ENCODE measurements at places on chromosomes 11 and 22.
A peak's percentile ranks its signal among the peaks of the same experiment; 100 is the strongest.

- no peak for DNase-seq
These were observed 921.7 kb upstream of the RAG2 start for GRCh38 chr11:37519781-37520180.

- no peak for DNase-seq
These were observed 349.3 kb upstream of the B3GAT1 start for GRCh38 chr11:134761386-134761785.

GRCh38 chr11:18280438-18281045, 14.5 kb downstream of the SAA1 start:
- no peak for DNase-seq

- DNase-seq: no peak
These were observed 600.1 kb downstream of the INSC start for GRCh38 chr11:15714641-15715399.

GRCh38 chr11:73217131-73217809, 811 bp upstream of the P2RY2 start:
- DNase-seq: no peak

DNA sequence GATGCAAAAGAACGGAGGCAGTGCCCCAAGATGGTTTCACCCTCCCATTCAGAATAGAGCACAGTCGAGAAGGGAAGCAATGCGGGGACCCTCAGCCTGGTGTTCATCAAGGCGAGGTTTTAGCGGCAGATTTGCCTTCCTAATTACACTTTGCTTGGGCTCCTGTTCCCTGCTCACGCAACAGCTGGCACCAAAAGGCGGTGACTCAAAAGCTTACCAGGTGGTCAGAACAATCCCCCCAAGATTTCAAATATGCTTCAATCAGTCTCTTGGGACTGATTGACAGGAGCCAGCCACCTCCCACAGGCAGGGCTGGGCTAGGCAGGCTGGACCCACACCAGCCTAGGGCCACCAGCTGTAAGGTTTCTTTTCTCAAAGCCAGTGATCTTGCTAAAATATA, 14.2 kb downstream of the IGSF9B start:
- DNase-seq: no peak

- DNase-seq: no peak
These were observed 116.4 kb downstream of the FAR1 start for GRCh38 chr11:13784855-13785254.

- DNase-seq: no peak
These were observed at the start of gene CHST1 for GRCh38 chr11:45665206-45665932. Gene CHST1 (minus strand): TSS chr11:45665622. CDS start chr11:45650923, 14,699 bp downstream.

DNA sequence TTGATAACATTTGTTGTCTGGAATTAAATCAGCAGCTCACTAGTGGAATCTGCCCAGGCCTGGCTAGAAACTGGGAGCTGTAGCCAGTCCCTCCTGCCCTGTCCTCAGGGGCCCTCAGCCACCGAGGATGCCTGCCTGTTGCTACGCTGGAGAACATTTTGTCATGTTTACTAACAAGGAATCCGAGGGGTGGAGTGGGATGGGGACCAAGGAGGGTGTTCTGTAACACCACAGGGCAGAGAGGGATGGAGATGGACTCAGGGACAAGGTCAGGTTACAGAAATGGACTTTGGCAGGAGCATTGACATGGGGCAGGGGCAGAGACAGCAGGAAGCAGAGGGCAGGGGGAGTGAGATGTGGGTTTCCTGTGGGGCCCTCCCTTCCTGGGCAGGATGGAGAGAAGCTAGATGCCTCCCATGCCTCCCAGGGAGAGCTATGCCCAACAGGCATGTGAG, 45.8 kb upstream of the AMPD3 start:
- DNase-seq: no peak

DNA sequence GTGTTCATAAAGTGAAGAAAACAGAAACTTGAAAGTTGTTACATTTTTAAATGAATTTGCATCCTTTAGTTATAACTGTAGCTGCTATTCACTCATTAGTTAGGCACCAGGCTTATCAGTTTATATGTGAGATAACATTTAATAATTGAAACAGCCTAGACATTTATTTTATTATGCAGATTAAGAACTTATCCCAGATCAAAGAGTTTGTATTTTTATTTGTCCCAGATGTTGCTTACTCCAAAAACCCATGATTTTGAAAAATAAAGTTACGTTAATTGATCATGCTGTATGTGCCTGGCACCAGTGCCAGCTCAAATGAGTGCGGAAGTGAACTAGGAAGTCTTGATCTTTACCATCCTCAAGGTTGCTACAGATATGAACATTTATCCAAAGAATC, 172.7 kb upstream of the CARD18 start:
- DNase-seq: no peak

- no peak for DNase-seq
These were observed 56.1 kb upstream of the FADD start for GRCh38 chr11:70146895-70147520.

GRCh38 chr22:27193636-27194035, 536.2 kb downstream of the MIAT start:
- DNase-seq: no peak

- DNase-seq: no peak
These were observed 31.0 kb downstream of the IGHMBP2 start for GRCh38 chr11:68934666-68935065.

GRCh38 chr11:21543901-21544300, 649.0 kb upstream of the ANO5 start:
- DNase-seq: no peak

DNA sequence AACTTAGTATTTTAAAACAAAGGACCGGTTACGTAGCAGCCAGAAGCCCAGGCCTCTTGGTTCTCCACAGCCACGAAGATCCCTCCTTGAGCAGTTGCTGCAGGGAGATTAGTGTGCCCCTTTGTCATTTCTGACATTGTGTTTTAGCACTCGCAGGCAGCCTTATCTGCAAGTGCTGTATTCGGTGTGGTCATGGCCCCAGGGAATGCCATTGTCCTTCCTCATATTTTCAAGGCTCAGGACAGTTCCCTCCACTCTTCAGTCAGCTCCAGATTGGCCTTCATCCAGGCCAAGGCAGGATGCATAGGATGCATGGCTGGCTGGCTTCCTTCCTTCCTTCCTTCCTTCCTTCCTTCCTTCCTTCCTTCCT, 88.5 kb downstream of the ZBTB16 start:
- DNase-seq: no peak

- no peak for DNase-seq
These were observed 57.8 kb upstream of the FIBIN start for GRCh38 chr11:26936109-26936508.

DNA sequence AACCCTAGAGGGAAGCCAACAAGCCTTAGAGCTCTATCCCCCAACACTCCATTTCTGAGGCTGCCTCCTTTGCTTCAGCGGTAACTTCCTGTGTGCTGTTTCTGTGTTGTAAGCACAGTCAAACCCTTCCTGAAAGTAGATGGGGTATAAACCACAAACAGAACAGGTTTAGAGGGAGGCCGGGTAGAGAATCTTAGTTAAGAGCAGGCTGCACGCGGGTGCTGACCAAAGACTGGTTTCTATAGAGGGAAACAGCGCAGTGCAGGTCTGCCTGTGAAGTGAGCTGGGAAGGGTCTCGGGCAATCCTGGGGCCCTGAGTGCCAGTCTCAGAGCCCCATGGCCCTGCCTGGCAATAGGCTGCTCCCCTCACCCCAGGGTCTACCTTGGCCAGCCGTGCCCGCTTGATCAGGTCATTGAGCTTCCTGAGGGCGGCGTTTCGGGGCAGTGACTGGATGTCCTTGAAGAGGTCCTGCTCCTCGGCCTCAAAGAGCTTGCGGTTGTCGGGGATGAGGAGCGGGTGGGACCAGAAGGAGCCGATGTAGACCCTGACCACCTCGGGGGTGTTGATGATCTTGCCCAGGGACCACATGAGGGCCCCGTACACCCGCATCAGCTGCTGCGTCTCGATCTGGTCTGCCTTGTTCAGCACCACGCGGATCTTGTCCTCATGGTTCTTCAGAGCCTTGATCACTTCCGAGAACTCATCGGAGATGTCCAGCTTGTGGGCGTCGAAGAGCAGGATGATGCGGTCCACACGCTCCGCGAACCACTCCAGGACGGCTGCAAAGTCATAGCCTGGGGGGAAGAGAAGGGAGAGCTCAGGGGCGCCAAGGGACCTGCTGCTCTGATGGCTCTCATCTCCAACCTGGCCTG, 15.3 kb upstream of the CDC42BPG start:
- DNase-seq: no peak

DNA sequence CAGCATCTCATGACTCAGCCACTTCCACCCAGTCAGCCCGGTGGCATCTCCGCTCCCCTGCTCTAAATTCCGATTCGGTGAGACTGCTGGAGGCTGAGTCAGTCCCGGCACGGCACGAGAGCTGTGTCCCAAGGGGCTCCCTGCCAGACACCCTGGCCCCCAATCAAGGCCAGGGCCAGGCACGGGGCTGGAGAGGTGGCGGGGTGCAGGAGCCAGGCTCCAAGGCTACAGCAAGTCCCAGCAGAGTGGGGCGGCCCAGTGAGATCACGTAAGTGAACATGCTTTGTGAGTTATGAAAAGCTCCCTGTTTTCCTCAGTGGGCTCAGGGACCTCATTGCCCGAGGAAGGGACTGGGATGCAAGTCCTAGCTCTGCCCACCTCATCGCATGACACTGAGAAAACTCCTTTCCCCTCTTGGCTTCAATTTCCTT, 3.0 kb downstream of the C11orf68 start:
- DNase-seq: peak; percentile 89

GRCh38 chr11:1193326-1194230, 29.3 kb upstream of the MUC5B start:
- no peak for DNase-seq
